Cortex of kidney (tissue), 1 donor: ENCODE measurements at places on chromosomes 11 and 22.

- no peak for DNase-seq
These were observed 359.9 kb downstream of the CASP12 start for GRCh38 chr11:104538313-104538712.

DNA sequence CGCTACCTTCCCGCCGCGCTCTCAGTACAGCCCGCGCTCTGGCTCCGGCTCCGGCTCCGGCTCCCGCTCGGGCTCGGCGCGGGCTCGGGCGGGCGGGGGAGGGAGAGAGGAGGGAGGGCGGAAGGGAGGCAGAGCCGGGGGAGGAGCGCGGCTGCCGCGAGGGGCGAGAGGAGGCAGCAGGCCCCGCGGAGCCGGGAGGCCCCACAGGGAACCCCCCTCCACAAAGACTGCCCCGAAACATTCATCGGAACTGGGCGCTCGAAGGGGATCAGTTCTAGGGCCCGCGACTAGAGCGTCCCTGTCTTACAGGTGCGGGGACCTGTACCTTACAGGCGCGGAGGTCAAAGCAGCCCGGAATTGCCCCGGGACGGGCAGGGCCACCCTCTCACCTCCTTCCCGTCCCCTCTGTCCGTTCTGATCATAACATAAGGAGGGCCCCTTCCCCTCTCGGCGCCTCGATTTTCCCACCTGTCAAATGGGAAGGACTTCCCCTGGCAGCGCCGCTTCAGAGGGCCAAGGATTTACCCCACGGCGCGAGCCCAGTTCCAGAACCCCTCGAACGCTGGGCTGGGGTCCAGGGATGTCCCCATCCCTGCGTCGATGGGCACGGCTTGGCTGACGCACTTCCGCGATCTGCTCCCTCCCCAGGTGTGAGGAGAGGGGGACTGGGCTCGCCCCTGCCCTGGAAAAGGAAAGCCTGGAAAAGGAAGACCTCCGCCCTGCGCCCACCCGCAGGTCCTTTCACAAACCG is at the start of gene SHISA8:
Gene SHISA8, minus strand, starts transcription at position 40 of the 751 bp plus-strand sequence. CDS start 407 bp downstream, outside the sequence.
- no peak for DNase-seq

- no peak for DNase-seq
These were observed 15.6 kb downstream of the ARFGAP3 start for GRCh38 chr22:42841444-42841843.

- no peak for DNase-seq
These were observed 233.0 kb downstream of the FAM76B start for GRCh38 chr11:95556342-95557163.

DNA sequence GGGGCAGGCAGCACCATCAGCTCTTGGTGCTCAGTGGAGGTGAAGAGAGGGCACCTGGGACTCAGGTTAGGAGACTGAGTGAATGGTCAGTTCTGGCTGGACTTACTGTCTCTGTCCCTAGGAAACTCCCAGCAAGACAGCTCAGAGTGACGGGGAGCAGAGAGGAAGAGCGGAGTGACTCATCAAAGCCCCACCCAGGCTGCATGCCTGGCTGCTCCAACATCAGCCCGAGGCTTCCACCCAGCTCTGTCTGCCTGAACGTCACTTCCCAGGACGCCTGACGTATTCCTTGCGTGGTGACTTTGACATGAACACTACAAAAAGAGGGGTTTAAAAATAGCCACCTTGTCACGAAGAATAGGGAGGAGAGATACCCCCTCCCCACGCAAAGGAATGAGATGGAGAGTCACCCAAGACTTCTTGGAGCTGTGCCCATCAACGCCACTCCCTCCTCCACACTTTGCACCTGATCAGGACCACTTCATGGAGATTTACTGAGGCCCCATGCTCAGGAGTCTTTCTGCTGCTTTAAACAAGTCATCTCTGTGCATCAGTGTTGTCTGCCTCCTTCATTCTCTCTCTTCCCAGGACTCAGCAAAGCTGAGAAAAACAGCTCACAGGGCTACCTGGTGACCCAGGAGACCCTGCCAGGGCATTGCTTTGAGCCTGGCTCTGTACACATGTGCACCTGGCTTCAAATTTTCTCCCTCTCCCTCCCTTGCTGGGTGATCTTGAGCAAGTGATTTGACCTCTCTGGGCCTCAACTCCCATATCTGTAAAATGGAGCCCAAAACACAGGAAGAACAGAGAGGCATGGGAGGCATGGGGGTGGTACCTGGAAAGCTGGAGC is 83.1 kb downstream of the MN1 start:
- DNase-seq = no peak

DNA sequence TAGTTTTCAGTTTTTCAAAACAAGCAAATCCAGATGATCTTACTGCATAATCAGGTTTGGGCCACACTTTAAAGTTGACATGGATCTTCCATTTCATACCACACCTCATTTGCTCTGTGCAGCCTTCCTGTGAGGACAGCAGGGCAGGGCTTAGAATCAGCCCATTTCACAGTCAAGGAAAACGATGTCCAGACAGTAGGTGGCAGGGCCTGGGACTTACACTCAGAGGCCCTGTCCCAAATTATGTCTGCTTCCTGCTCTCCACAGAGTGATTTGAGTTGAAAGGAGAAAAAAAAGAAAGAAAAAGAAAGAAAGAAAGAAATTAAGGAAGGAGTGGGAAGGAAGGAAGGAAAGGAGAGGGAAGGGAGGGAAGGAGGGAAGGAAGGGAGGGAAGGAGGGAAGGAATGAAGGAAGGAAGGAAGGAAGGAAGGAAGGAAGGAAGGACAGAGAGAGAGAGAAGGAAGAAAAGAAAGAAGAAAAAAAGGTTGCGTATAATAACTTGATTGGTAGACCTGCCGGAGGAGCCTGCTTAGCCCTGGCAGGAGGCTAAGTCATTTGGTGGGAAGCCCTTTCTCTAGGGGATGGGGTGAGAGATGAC is 23.6 kb downstream of the TSKU start:
- DNase-seq = no peak

DNA sequence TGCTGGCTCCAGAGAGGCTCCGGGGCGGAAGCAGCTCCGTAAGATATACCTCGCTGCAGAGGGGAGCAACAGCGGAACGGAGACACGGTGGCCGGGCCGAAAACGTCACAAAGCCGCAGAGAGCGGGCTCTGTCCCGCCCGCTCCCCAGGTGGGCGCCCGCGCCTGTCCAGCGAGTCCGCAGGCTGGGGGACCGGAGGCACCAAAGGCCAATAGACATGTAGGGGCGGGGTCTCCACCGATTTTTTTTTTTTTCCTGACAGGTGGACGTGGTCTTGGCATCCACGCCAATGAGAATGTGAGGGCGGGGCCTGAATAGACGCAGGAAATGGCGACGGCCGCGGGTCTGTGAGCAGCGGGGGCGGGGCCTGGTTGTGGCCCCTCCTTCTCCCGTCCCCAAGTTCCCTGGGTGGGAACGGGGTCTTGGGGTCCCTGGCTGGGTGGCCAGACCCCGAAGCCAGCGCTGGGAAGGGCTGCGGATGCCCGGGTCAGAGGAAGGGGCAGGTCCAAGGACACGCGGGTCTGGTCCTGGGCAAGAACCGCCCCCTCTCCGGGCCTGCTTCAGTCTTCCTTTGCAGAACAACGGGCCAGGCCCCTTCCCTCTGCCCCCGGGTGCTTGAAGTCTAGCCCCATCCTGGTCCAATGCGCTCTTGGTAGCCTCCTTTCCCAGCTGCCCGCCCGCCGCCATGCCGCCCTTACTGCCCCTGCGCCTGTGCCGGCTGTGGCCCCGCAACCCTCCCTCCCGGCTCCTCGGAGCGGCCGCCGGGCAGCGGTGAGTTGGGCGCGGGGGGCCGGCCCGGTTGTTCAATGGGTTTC is at the start of gene DNAJC4:
Gene DNAJC4, plus strand, starts transcription at position 378 of the 814 bp plus-strand sequence. Its CDS starts 307 bp downstream, at position 685.
- no peak for DNase-seq

DNA sequence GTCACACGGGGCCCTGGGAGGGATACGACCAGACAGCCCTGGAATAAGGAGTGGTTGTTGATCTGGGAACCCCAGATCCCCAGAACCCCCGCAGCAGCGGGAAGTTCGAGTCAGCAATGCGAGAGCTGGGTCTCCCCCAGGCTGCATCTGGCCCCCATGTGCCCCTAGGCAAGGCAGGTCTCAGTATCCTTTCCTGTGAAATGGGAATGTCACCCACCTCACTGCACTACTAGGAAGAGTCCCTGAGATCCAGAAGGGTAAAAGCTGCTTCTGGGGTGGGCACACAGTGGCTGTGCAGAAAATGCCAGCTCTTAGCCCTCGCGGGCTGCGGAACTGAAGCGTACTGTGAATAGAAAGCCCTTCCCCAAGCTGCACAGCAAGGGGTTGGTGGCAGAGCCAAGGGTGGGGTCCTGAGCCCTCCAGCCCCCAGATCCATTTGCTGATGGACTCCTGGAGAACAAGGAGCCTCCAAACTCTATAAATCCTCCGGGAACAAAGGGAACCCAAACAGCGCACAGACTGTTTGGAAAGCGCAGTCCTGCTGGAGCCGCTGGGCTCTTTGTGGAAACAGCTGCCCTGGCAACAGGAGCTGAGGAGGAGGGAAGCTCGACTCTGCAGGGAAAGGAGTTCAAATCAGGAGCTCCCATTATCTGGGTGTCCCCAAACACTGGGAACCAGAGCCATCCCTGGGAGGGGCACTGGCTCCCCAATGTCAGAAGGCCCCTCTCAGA is 68.2 kb upstream of the SHISAL1 start:
- DNase-seq = no peak

DNA sequence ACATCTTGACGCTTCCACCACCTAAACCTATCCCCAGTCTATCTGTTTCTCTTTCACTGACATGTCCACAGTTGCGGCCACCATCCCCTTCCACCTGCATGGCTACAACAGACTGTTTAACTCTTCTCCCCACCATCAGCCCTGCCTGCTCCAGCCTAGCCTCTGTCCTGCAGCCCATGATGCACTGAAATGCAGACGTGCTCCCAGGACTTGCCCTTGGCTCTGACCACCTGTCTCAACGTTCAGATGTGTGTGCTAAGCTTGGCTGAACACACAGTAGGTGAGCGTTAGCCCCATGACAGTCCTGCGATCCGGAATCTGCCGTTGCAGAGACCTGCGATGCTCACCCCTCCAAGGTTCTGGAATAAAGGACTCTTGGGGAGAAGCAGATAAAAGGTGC is 22.7 kb downstream of the CBX7 start:
- DNase-seq = no peak
